Brain (organoid and tissue), 16 donors: ENCODE measurements at places on chromosomes 1 and 21. TPM values are rescaled to one million over a fixed set of nuclear protein-coding genes. Genes with fewer than 3 reads are reported as not detected.

GRCh38 chr1:15693371-15693770 is 9.3 kb downstream of the PLEKHM2 start:
- no peak for DNase-seq

- no peak for DNase-seq
These were observed 57.5 kb downstream of the ERG start for GRCh38 chr21:38440746-38441145.

- no peak for DNase-seq
These were observed 42.5 kb downstream of the NME7 start for GRCh38 chr1:169325117-169325516.

DNA sequence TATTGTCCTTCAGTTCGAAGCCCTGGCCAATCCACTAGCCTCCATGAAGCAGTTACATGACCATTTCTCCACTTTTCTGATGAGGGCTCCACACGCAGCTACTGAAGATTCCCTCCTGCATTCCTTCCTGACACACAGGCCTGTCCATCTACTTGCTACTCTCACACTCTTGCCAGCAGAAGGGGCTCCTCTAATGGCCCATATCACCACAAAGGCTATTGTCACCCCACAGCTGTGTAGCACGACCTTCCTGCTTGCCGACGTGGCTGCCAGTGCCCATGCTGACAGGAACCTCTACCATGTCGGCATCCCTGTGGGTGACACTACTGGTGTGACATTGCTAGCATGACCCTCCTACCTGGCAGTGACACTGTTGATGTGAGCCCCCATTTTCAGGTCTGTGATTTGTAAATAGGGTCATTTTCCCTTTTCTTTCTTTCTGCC is 1528.6 kb upstream of the TPTE start:
- DNase-seq: no peak

DNA sequence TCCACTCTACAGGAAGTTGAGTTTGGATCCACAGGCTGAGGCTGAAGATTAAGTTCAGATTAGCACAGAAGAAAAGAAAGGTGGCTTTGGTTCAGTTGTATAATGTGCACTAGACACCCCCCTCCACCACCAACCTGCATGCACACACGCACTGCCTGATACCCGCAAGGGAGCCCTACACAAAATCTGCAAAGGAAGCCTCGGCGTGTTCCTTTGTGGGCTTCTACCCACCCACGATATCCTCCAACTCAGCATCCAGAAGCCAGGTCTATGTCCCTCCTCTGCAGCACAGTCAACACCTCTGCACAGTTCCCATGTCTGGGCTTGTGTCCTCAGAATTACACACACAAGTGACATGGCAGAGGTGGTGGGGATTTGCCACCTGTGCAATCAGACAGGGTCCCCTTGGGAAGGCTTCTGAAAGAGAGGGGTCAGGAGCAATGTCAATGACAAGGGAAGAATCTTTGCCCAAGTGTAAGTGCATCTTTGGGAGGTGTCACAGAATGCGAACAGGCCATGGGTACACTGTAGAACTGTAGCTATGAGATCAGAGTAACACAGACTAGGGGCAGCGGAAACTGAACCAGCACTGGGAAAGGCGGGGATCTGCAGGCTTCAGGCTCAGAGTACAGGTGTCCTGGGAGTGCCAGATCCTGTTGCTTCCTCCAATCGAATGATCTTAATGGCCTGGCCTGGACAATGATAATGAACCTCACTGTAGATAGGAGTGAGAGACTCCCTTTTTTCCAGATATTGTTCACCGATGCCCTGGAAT is 148.6 kb upstream of the ETV3 start:
- DNase-seq: no peak

DNA sequence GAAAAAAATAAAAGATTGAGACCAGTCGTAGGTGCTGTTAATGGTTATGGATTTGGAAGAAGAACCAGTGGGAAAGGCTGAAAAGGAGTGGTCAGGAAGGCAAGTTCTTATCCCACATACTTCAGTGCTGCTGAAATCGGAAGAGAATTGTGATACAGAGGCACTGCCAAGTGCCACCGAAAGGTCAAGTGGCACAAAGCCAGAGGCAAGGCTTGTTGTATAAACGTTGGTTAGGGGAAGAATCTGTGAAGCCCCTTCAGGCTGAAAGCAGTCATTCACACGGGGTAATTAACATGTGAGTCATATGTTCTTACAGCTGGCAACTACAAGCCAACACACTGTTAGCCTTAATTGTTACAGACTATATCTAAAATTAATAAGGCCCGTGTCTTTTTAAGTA is 48.8 kb downstream of the ZBTB40 start:
- peak; percentile 80 for DNase-seq

DNA sequence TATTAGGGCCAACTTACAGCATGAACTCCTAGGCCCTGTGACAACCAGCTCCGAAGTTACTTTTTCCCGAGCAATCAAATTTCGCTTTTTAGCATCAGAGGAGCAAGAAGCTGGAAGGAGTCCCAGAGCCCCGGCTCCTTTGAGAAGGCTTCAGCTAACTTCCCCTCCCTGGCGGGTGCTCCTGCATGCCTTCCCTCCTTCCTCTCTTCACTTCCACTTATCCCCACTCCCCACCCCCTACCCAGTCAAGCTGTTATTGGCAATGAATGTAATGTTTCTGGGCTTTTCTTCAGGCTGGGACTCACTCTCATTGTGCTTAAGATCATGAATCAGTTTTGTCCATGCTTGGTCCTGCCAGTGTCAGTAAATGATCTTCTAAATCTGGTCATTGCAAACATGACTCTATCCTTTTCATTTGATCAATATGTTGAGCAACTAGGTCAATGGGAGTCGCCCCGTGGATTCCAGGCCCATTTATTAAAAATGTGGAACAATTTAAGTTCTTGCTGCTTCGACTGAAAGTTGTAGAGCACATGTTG is 94.5 kb upstream of the TSPAN2 start:
- peak; percentile 90 for DNase-seq

GRCh38 chr1:205933671-205934618 is 9.3 kb downstream of the SLC26A9 start:
- DNase-seq: no peak

FAM76A gene
- polyA plus RNA-seq: 3.6 TPM

GLRX2 gene
- polyA plus RNA-seq: 10.3 TPM

KRTAP20-3 gene
- not detected for polyA plus RNA-seq

BCL2L15 gene
- polyA plus RNA-seq: not detected

RNU1-3 gene
- polyA plus RNA-seq: not detected
